Esophagus squamous epithelium (tissue), 5 donors: ENCODE measurements at places on chromosomes 5 and 9. TPM values are rescaled to one million over a fixed set of nuclear protein-coding genes. Genes with fewer than 3 reads are reported as not detected.

DNA sequence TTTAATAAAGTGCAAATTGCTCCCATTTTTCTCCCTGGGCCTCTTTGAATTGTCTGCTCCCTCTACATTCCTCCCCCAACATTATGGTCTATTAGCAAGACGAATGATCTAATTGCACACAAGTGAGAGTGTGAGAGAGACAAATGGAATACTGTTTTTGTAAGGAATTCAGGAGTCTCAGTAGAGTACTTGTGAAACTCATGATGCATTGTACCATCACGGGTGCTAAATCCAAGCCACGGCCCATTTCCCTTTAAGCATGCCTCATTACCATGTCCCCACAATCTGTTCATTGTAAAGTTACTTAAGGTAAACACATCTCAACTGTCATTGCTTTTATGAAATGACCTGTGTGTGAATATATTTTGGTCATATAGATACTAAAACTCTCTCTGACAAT, 62.8 kb downstream of the CD180 start:
- no peaks in the 10 kb centered on the region for H3K4me1 ChIP-seq
- no peak overlapping the region for H3K27ac ChIP-seq
- no peaks in the 10 kb centered on the region for H3K27me3 ChIP-seq
- peaks cover 16% of the 10 kb centered on the region for H3K36me3 ChIP-seq
- no peak overlapping the region for H3K4me3 ChIP-seq

GRCh38 chr9:35658137-35658967, at the start of gene CCDC107:
TSS of gene CCDC107 (plus strand) at chr9:35658292. CDS start at chr9:35658380, 88 bp downstream.
- DNase-seq, result no peak
- peaks cover 11% of the 10 kb centered on the region for H3K4me1 ChIP-seq
- peak within 1 kb of the TSS; percentile 90 for H3K4me3 ChIP-seq
- H3K27me3 ChIP-seq, result no peaks in the 10 kb centered on the region
- H3K36me3 ChIP-seq, result no peaks in the 10 kb centered on the region
- H3K27ac ChIP-seq, result peak within 1 kb of the TSS; percentile 95

GRCh38 chr5:148880696-148881095, 54.3 kb downstream of the ADRB2 start:
- no peak overlapping the region for H3K4me3 ChIP-seq
- H3K27ac ChIP-seq, result no peak overlapping the region
- no peaks in the 10 kb centered on the region for H3K27me3 ChIP-seq
- H3K4me1 ChIP-seq, result no peaks in the 10 kb centered on the region

- no peak overlapping the region for H3K27ac ChIP-seq
- no peaks in the 10 kb centered on the region for H3K36me3 ChIP-seq
- no peak for DNase-seq
- no peak overlapping the region for H3K4me3 ChIP-seq
- no peaks in the 10 kb centered on the region for H3K27me3 ChIP-seq
Measured at GRCh38 chr5:166883016-166883415, 1408.4 kb upstream of the WWC1 start.

GRCh38 chr5:13739479-13739878, 205.0 kb downstream of the DNAH5 start:
- H3K27ac ChIP-seq, result no peak overlapping the region
- H3K36me3 ChIP-seq, result no peaks in the 10 kb centered on the region
- DNase-seq, result no peak
- no peaks in the 10 kb centered on the region for H3K27me3 ChIP-seq

GRCh38 chr9:108439947-108440346, 415.8 kb downstream of the ACTL7B start:
- H3K36me3 ChIP-seq, result no peaks in the 10 kb centered on the region
- no peak for DNase-seq
- H3K4me1 ChIP-seq, result peaks cover 30% of the 10 kb centered on the region
- H3K27ac ChIP-seq, result no peak overlapping the region

DNA sequence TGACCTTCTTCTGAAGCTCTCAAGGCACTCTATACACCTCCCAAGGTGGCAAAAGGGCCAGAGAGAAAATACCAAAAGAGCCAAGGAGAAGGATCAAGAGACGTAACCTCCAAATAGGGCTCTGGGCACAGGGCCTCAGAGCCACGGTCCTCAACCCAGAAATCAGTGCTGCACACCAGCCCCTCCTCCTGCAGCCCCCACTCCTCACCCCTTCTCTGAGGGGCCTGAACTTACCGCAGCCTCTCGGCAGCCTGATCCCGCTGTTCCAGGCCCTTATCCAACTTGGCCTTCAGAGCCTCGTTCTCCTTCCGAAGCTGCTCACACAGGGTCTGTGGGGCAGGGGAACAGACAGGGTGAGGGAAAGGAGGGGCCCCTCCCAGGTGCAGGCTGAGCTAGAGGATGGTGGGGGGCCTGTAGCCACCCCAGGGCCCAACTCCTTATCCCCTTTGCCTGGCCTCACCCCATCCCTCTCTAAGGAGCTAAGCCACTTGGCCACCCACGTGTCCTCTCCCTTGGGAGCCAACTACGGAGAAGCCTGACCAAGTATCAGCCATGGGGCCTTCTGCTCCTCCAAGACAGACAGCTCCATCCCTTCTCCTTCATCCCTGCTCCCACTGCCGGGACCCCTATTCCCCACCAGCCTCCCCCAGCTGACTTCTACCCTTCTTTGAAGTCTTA, 28.8 kb downstream of the TNIP1 start:
- DNase-seq, result no peak
- H3K27ac ChIP-seq, result peak overlapping the region; percentile 40
- no peaks in the 10 kb centered on the region for H3K4me1 ChIP-seq
- no peaks in the 10 kb centered on the region for H3K27me3 ChIP-seq
- peaks cover 33% of the 10 kb centered on the region for H3K36me3 ChIP-seq

- H3K4me3 ChIP-seq, result no peak overlapping the region
- DNase-seq, result no peak
- H3K4me1 ChIP-seq, result no peaks in the 10 kb centered on the region
- no peak overlapping the region for H3K27ac ChIP-seq
- no peaks in the 10 kb centered on the region for H3K27me3 ChIP-seq
Measured at GRCh38 chr5:54981928-54982327, 3.5 kb downstream of the ESM1 start.

- H3K27me3 ChIP-seq, result no peaks in the 10 kb centered on the region
- H3K4me3 ChIP-seq, result peak overlapping the region; percentile 96
- H3K27ac ChIP-seq, result peak overlapping the region; percentile 94
- peaks cover 8% of the 10 kb centered on the region for H3K4me1 ChIP-seq
- no peak for DNase-seq
Measured at GRCh38 chr9:33288828-33289483, 1.4 kb upstream of the NFX1 start.

- H3K27me3 ChIP-seq, result no peaks in the 10 kb centered on the region
- H3K36me3 ChIP-seq, result no peaks in the 10 kb centered on the region
- peak overlapping the region; percentile 99 for H3K27ac ChIP-seq
- H3K4me1 ChIP-seq, result peaks cover 9% of the 10 kb centered on the region
Measured at GRCh38 chr9:122827761-122828093, 661 bp downstream of the PDCL start.

Gene FBXL7
- total RNA-seq, result 15.1 TPM

Gene SELENOP
- total RNA-seq, result 74.7 TPM

Gene TTLL11
- total RNA-seq, result 11.8 TPM

Gene AQP3
- total RNA-seq, result 1,870 TPM

Gene OXCT1
- 26.2 TPM for total RNA-seq

Gene MYMK
- not detected for total RNA-seq

DNA sequence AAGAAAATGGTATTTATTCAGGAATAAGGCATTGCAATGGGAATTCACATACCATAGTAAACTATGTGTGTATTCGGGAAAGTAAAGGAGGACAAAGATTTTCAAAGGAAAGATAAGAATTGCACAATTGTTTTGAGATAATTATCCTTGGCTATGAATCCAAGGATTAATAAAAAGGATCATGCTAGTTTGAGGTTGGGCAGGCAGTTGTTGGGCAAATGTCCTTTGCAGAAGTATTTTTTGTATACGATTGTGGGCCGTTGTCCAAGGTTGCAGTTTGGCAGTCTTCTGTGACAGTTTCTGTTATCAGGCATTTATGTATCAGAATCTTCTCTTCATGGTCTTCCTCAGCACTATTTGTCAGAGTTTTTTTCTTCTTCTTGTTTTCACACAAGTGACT, 10.6 kb upstream of the UBAP2 start:
- H3K27me3 ChIP-seq, result no peaks in the 10 kb centered on the region
- no peak for DNase-seq
- H3K27ac ChIP-seq, result no peak overlapping the region
- no peaks in the 10 kb centered on the region for H3K36me3 ChIP-seq
- no peaks in the 10 kb centered on the region for H3K4me1 ChIP-seq
- no peak overlapping the region for H3K4me3 ChIP-seq

GRCh38 chr9:134872482-134873231, 8.0 kb upstream of the FCN2 start:
- no peak overlapping the region for H3K27ac ChIP-seq
- H3K4me3 ChIP-seq, result no peak overlapping the region
- DNase-seq, result no peak
- no peaks in the 10 kb centered on the region for H3K36me3 ChIP-seq
- H3K4me1 ChIP-seq, result peaks cover 6% of the 10 kb centered on the region
- H3K27me3 ChIP-seq, result no peaks in the 10 kb centered on the region

- H3K27me3 ChIP-seq, result no peaks in the 10 kb centered on the region
- DNase-seq, result no peak
- no peak overlapping the region for H3K4me3 ChIP-seq
- no peak overlapping the region for H3K27ac ChIP-seq
Measured at GRCh38 chr5:168415971-168416370, 70.3 kb upstream of the RARS1 start.

Gene SCGB3A2
- total RNA-seq, result not detected

- H3K4me3 ChIP-seq, result no peak overlapping the region
- no peaks in the 10 kb centered on the region for H3K4me1 ChIP-seq
- no peak for DNase-seq
Measured at GRCh38 chr5:142082182-142082781, 26.3 kb upstream of the NDFIP1 start.

GRCh38 chr9:128106940-128107467, 20.5 kb downstream of the PTGES2 start:
- peaks cover 30% of the 10 kb centered on the region for H3K4me1 ChIP-seq
- no peaks in the 10 kb centered on the region for H3K27me3 ChIP-seq
- no peak for DNase-seq

- no peak overlapping the region for H3K4me3 ChIP-seq
- peaks cover 7% of the 10 kb centered on the region for H3K4me1 ChIP-seq
- H3K27ac ChIP-seq, result no peak overlapping the region
- H3K36me3 ChIP-seq, result no peaks in the 10 kb centered on the region
Measured at GRCh38 chr5:175731172-175731571, 73.3 kb downstream of the HRH2 start.

GRCh38 chr9:22005702-22006606, 3.2 kb downstream of the CDKN2B start:
- H3K27me3 ChIP-seq, result peaks cover 97% of the 10 kb centered on the region
- no peak for DNase-seq
- peak overlapping the region; percentile 18 for H3K4me3 ChIP-seq
- peaks cover 12% of the 10 kb centered on the region for H3K4me1 ChIP-seq
- H3K27ac ChIP-seq, result no peak overlapping the region

- no peaks in the 10 kb centered on the region for H3K4me1 ChIP-seq
- no peaks in the 10 kb centered on the region for H3K27me3 ChIP-seq
- no peaks in the 10 kb centered on the region for H3K36me3 ChIP-seq
- no peak overlapping the region for H3K4me3 ChIP-seq
Measured at GRCh38 chr9:101970609-101971008, 232.2 kb upstream of the GRIN3A start.

DNA sequence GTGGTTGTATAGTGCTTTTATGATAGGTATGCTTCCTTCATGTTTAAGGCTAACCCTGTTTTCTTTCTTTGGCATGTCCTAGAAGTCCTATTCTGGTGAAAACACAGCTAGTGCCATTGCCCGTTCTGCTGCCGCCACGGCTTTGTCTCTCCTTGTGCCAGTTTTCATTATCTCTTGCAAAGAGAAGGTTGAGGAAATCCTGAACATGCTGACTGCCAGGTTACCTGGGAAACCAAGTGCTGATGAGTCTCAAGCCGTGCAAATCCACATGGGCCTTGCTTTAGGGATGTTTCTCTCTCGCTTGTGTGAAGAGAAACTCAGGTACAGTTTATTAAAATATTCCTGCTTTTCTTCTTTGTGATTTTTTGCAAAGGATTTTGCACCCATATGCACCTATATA, 102.2 kb downstream of the HACD4 start:
- no peak for DNase-seq
- H3K4me1 ChIP-seq, result no peaks in the 10 kb centered on the region
- H3K27me3 ChIP-seq, result no peaks in the 10 kb centered on the region
- no peak overlapping the region for H3K27ac ChIP-seq

Gene ZNF618
- total RNA-seq, result 2.1 TPM

DNA sequence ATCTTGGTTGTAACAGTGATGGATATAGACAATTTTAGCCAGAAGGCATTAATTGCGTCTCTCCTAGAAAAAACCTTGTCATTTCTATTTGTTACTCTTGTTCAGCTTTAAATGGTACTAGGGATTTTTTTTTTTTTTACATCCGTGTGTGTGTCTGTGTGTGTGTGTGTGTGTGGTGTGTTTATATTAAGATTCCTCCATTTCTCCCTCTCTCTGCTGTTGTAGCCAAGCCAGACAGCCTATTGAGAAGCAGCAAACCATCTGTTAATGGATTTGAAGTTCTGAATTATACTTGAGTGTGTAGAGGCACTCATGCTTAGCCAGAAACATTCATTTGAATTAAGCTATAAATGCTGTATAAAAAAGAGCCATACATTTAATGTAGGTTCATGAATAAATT, 72.3 kb downstream of the SLF1 start:
- H3K4me1 ChIP-seq, result no peaks in the 10 kb centered on the region
- no peak for DNase-seq
- no peak overlapping the region for H3K27ac ChIP-seq
- no peak overlapping the region for H3K4me3 ChIP-seq

Gene CDKN2AIPNL
- 6.9 TPM for total RNA-seq

DNA sequence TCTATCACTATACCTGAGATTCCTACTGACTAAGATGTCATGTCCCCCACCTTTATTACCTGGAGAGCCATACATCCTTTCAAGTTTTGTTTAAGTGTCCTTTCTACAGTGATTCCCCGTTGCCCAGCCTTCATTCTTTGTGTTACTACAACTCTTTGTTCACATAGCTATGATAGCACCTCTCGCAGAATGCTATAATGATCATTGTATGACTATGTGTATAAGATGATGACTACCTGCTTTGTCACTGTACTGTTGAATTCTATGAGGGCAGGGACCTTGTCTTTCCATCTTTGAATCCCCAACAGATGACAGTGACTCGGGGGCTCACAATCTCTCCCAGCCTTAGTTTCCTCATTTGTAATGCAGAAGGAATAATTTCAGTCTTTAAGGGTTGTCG, 361.2 kb downstream of the NPR3 start:
- H3K36me3 ChIP-seq, result no peaks in the 10 kb centered on the region
- no peak overlapping the region for H3K4me3 ChIP-seq
- H3K27ac ChIP-seq, result no peak overlapping the region
- no peaks in the 10 kb centered on the region for H3K4me1 ChIP-seq

DNA sequence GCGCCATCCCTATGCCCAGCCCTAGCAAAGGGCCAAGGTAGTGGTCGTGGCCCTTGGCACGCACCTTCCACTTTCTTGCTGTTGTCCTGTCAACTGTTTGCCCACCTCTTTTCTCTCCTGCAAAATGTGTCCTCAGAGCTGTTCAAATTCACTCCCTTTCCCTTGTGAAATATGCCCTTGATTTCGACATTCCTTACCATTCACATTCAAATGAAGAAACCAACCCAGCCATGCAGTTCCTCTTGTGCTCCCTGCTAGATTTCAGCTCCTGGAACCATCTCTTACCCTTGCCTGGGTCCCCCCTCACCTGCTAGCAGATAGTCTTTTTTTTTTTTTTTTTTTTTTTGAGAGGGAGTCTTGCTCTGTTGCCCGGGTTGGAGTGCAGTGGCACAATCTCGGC, 19.6 kb upstream of the HRH2 start:
- H3K27me3 ChIP-seq, result no peaks in the 10 kb centered on the region
- H3K4me1 ChIP-seq, result no peaks in the 10 kb centered on the region
- no peak overlapping the region for H3K4me3 ChIP-seq
- no peaks in the 10 kb centered on the region for H3K36me3 ChIP-seq
- no peak overlapping the region for H3K27ac ChIP-seq
- DNase-seq, result no peak

GRCh38 chr9:86700629-86701028, 246.7 kb downstream of the GAS1 start:
- H3K4me1 ChIP-seq, result no peaks in the 10 kb centered on the region
- no peak for DNase-seq
- peak overlapping the region; percentile 15 for H3K27ac ChIP-seq
- no peaks in the 10 kb centered on the region for H3K36me3 ChIP-seq
